ENCODE measurements at places on chromosomes 1 and 21.

DNA sequence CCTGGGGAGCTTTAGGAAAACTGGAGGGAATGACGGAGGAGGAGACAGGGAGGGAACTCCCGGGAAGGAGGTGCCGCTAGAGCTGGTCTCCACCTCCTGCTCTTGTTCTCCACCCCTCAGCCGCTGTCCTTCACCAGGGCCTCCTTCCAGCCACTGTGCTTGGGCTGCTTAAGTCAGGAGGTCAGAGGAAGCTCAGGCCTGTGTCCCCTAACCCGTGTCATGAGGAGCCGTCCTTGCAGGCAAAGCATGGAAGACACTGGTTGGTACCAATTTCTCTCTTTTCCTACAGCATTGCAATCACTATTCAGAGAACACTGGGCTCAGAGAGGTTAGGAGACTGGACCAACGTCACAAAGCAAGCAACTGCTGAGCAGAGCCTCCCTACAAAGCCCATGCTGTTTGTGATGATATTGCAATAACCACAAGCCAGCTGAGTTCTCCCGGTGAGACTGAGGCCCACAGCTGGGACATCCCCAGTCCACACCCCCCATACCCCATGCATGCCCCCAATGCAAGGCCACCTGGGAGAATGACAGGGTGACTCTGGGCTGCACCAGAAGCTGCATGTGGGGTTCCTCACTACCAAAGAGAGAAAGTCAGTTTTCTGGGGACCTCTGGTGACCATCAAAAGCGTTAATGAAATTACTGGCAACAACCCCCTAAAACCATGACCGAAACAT, 427.5 kb downstream of the NPHP4 start:
- DNase-seq = no peak

DNA sequence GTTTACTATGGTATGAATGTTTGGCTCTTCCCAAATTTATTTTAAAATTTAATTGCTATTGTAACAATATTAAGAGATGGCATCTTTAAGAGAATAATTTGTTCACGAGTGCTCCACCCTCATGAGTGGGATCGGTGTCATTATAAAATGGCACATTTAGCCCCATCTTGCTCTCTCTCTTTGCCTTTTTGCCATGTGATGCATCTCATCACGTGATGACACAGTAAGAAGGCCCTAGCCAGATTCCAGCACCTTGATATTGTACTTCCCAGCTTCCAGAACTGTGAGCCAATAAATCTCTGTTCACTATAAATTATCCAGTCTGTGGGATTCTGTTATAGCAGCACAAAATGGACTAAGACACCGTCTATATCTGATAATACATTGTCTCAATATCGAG, 355.8 kb downstream of the AMY1C start:
- no peak for DNase-seq

GRCh38 chr21:22743085-22743484, 1744.9 kb downstream of the NCAM2 start:
- DNase-seq = no peak

GRCh38 chr1:111227434-111227833, at the start of gene CHI3L2:
Gene CHI3L2, plus strand, starts transcription at chr1:111227713. Its CDS starts 17 bp downstream, at chr1:111227730.
- DNase-seq = no peak

DNA sequence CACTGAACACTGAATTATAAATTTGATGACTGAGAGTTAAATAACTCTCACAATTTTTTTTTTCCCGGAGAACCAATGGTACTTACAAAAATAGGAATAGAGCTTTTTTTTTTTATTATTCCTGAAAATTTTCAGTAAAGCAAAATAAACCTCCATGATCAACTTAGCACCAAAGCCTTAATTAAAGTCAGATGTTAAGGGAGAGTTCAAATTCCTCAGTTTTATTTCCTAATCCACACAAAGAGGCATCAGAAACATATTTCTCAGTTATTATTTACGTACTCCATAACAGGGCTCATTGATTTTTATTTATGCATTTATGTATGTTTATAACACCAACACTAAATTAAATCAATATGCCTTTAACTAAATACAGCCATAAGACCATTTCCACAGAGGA, 55.5 kb downstream of the PLPPR5 start:
- DNase-seq = no peak

DNA sequence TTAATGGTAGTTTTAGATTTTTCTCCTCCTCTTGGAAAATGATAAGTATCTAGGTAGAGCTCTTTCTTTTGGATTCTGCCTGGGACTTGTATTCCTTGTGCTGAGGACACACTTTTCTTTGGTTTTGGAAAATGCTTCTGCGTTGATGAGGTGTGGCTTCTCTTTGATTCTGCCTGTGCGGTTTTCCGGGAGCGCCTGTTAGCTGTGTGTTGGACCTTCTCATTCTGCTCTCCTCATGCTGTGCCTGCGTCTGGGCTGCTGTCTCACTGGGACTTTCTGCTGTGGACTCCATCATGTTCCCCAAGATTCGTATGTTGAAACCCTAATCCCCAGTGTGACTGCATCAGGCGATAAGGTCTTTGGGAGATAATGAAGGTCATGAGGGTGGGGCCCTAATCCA, 21.0 kb downstream of the C1orf174 start:
- DNase-seq = no peak

- DNase-seq = no peak
These were observed 2.2 kb upstream of the MAGI3 start for GRCh38 chr1:113388017-113388620.

DNA sequence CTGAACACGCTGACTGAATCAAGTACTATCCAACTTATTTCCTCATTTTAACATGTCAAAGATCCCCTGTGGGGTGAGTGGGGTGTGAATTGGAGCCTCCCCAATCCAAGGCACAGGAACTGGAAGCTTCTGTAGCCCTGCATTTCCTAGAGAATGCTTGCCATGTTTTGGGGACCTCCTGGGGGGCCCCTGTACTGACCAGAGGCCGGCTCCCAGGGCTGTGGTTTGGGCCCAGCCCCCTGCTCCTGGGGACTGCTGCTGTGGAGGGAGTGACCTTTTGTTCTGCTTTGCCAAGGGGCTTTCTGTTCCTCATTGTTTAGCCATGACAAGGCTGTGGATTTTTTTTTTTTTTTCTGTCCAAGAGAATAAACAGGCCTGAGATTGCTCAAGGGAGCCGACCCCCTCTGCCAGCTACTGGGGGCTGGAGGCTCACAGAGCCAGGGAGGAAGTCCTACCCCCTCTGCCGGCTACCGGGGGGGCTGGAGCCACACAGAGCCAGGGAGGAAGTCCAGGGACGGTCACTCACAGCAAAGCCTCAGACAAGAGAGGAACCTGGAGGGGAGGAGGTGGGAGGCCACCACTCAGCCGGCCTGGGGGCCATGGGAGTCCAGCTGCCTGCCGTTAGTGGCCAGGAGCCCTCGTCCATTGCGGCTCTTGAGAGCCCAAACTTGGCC, 17.4 kb downstream of the TNFRSF1B start:
- no peak for DNase-seq

DNA sequence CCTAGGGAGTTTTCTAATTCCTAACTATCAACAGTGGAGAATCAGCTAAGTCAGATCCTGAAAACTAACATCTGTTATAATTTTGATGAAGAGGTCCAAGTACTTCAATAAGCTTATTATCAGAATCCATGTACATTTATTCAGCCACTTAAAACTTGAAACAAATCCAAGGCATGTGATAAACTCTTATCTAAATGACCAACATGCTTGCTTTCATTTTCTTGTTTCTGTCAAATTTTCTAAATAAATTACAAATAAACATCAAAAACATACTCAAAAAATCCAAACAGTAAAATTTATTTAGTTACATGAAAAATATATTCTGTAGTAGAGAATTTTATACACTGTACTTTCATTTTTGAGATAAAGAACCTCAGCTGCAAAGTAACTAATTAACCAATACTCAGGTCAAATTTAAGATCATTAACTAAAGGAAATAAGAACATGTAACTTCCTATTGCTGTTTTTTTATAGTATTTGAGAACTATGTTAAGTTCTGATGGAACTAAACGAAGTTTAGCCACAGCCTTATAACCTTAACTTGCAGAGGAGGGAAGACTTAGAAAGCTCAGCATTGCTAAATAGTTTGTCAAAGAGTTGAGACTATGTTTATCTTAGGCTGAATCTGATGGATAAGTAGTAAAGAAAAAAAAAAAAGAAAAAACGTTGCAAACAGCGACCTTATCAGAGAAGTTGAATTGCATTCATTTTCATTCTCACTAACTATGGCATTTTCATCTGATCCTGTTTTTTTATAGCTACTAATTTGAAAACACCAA, 44.9 kb downstream of the SYNJ1 start:
- DNase-seq = no peak

DNA sequence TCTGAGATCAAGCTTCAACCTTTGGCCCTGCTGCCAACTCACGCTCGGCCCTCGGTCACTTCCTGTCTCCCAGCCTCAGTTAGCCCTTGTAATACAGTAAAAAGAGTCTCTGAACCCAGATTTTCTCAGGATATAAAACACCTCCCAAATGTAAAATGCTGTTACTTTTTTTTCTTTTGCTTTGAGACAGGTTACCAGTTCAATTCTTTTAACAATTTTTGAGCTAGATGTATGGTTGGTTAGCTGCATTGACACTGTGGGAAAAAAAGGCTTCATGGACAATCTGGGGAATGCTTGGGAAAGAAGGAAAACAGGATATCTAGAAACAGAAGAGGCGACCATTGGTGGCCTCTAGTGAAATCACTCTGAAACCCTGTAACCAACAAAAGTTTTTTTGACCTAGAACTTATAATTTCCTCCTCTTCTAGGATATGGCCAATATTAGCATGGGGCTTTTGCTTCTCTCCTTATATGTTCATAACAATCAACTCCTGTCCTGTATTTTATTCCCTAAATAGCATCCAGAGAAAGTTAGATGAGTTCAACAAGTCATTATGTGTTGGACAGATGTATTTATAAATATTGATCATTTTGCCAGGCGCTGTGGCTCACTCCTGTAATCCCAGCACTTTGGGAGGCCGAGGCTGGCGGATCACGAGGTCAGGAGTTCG, 1.3 kb downstream of the CMPK1 start:
- DNase-seq = no peak

DNA sequence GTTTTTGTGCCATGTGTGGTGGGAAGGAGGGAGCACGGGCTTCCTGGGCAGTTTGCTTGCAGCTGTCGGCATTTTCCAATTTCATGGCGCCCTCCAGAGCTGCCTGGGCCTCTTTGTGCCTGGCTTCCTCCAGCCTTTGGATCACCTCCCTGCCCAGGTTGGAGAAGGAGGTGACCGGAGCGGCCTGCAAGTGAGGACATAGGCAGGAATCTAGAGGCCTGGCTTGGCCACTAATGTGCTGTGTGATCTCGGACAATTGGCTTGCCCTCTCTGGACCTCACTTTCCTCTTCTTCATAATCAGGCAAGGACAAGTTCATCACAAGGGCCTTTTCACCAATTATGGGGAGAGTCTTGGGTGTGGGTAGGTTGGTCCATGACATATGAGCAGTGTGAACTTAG, 245.1 kb downstream of the MATN1 start:
- no peak for DNase-seq

DNA sequence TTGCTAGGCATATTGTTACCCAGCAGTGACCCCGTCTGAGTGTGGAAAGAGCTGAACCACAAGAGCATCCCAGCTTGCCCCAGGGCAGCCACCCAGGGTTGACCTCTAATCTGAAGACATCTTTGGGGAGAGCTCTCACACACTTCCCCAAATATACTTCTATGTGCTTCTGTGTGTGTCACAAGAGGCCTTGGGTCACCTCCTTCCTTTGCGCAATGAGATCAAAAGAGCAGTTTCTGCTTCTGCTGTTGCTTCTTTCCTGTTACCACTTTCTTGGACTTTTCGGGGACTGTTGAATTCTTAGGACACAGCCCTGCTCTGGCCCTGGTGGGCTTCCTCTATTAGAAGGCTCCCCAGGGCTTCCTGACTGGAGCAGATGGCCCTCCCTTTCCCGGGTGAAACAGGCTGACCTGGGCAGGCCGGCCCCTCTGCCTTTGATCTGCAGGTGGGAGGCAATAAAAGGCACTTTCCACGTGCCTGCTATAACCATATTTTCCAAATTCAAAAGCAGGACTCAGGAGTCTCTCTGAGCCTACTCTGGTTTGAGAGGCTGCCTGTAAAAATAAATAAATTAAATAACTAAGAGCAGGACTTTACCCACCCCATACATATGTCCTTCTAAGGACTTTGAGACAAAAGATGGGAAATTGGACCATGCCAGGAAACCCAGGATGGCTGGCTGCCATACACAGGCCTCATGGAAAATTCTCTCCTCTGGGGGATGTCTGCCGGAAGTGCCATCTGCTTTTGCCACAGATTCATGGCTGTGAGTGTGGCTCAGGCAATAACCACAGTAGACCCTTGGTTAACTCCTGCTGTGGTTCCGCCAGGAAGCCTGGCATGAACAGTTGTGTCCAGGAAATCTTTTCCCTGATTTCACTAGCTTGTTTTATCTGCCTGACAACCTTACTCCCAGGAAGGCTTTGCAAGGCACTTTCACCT, 28.3 kb upstream of the RCSD1 start:
- DNase-seq = no peak

- no peak for DNase-seq
These were observed 29.0 kb downstream of the MDM4 start for GRCh38 chr1:204545202-204545601.

DNA sequence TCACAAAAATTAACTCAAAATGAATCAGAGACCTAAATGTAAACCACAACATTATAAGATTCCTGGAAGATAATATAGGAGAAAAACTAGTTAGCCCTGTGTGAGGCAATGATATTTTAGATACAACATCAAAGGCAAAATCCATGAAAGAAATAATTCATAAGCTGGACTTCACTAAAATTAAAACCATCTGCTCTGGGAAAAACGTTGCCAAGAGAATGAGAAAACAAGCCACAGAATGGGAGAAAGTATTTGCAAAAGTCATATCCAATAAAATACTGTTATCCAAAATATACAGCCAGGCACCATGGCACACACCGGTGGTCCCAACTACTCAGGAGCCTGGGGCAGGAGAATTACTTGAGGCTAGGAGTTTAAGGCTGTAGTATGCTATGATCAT, 70.3 kb downstream of the SYF2 start:
- DNase-seq = no peak

DNA sequence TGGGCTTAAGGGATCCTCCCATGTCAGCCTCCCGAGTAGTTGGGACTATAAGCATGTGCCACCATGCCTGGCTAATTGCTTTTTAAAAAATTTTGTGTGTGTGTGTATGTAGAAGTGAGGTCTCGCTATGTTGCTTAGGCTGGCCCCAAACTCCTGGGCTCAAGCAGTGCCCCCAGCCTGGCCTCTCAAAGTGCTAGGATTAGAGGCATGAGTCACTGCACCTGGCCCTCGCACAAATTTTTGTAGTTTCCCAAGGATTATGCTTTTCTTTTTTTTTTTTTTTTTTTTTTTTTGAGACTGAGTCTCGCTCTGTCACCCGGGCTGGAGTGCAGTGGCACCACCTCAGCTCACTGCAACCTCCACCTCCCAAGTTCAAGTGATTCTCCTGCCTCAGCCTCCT, 144.4 kb upstream of the HNRNPU start:
- DNase-seq = no peak

- no peak for DNase-seq
These were observed 444.2 kb upstream of the LRRC7 start for GRCh38 chr1:69123486-69123885.

- no peak for DNase-seq
These were observed 52.7 kb upstream of the SLC25A33 start for GRCh38 chr1:9486466-9487140.

GRCh38 chr1:214720561-214720960, 117.6 kb downstream of the CENPF start:
- no peak for DNase-seq

All from activated CD4-positive, CD25-positive, alpha-beta regulatory T cell treated with anti-CD3 and anti-CD28 coated beads, Interleukin-2, amount 50 U/mL, for 16 hours (primary cell).